NCI-H1092 (cell line): ENCODE measurements at places on chromosomes 16 and 17.

DNA sequence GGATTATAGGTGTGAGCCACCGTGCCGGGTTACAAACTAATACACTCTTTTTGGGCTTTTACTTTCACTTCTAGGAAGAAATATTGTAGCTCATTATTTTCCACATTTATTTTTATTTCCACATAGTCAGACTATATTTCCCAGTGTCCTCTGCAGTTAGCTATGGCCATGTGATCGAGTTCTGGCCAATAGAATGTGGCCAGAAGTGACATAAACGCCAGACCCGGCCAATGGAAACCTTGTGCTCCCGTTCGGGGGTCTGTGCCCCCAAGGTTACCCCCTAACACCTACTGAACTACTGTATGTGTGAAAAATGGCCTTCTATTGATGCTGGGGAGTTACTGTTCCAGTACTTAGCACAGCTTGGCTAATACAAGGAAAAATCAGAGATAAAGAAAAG is 13.2 kb upstream of the RPTOR start:
- DNase-seq, result no peak

- no peak for DNase-seq
Measured at GRCh38 chr17:75008373-75008772, 4.1 kb upstream of the MRPL58 start.

GRCh38 chr16:8795091-8795490 is 2.3 kb downstream of the TMEM186 start:
- DNase-seq, result no peak

- DNase-seq, result no peak
Measured at GRCh38 chr17:29127840-29128239, 52.4 kb downstream of the MYO18A start.

GRCh38 chr16:29784157-29784556 is 6.1 kb downstream of the ZG16 start:
- DNase-seq, result no peak

- DNase-seq, result no peak
Measured at GRCh38 chr16:82504836-82505235, 121.9 kb upstream of the CDH13 start.

- DNase-seq, result no peak
Measured at GRCh38 chr17:4632581-4632920, 8.9 kb downstream of the ALOX15 start.

DNA sequence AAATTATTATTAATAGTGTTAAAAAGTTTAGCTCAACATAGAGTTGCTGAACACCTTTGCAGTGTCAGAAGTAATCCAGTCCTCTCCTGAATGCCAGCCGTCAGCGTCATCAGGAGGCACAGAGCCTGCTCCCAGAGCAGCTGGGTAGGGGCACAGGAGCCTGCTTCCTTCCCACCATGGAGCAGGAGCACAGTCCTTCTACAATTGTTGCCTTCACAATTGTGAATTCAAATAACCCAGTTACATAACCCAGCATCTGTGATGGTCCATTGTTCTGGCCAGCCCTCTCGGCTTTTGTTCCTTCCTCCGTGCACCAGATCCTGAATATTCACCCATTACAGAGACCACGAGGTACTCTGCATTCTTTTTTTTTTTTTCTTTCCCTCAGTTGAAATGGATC is 393.9 kb upstream of the MAF start:
- no peak for DNase-seq

DNA sequence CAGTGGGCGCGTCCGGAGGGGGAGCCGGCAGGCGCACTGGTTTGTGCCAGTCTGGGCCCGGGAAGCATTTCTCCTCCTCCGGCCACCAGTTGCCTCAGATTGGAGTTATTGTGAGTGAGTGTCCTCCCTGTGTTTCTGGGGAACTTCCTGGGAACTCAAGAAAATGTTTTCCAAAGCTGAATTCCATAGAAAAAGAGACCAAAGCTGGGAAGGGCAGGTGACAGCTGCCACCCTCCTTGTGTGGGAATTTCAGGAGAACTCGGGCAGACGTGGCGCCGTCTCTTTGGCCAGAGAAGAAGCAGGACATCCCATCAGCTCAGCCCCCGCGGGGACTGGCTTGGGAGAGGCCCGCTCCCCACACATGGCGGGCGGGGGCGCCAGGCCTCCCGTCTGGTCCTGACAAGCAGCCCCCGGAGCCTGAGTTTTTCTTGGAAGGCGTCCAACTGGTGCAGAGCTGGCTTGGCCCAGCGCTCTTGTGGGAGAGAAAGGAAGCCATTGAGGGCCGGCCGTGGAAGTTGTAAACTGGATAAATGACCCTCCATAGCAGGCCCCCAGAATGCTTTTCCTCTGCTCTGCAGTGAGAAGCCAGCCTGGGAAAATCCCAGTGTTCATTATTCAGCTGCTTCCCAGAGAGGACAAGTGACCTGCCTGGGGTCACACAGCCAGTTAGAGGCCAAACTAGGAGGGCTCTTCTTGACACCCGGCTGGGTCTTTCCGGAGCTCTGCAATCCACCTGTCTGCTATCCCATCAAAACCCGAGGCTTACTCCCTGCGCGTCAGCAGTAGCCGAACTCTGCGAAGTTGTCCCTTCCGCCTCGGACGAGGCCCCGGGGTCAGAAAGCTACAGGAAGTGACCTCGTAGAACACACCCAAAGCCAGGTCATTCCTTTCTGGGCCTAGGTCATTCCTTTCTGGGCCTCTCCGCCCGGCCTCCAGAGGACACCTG is 39.2 kb upstream of the GSE1 start:
- peak; percentile 30 for DNase-seq

- DNase-seq, result no peak
Measured at GRCh38 chr17:1076299-1076981, 79.5 kb downstream of the TIMM22 start.

DNA sequence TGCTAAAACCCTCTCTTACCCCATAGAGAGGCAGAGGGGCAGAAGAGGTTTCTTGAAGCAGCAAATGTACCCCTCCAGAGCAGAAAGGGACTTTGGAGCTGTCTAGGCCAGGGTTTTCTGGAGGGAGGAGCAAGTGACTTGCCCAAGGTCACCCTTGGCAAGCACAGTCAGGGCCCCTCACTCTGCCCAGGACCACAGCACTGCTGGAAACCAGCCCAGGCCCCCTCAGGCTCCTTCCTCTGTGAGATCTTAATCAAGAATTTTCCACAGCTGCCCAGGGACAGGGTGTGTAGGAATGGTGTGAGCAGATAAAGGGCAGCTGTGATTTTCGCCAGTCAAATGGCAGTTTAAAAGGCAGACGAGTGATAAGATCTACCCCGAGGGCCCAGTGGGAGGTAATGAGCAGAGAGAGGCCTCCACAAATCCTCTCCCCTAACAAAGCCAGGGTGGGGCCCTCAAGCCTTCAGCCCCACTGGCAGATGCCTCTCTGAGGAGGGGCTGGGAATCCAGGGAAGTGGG is 3.9 kb upstream of the SLC12A3 start:
- DNase-seq, result no peak

- no peak for DNase-seq
Measured at GRCh38 chr16:54936979-54937670, 6.5 kb downstream of the IRX5 start.

DNA sequence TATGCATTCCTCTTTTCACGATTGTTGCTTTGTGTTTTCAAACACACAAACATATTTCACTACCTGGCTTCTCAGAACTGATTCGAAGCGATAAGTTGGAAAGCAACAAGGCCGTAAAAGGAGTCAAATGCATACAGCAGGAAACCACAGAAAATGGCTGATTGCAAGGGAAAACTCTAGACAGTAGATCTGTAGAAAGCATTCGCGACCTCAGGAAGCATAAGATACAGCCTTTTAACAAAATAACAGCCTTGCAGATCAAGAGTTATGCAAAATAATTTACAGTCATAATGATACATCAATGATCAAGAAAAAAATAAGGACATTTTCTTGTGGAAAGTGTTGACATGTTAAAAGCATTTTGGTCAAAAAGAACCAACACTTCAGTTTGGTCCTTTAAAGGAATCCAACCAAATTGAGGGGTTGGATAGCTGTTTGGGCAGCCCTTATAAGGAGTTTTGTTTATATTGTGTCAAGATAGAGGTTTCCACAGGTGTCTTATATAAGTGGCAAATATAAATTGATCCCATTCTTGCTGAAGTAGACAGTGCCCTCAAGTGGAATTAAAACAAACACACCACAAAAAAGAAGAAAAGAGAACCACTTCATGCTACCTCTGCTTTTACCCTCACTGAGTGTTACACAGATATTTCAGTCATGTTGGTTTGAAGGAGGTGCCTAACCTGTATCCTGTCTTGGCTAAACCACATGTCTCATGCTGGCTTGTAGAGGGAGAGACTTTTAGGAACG is 5.5 kb downstream of the CYLD start:
- no peak for DNase-seq

DNA sequence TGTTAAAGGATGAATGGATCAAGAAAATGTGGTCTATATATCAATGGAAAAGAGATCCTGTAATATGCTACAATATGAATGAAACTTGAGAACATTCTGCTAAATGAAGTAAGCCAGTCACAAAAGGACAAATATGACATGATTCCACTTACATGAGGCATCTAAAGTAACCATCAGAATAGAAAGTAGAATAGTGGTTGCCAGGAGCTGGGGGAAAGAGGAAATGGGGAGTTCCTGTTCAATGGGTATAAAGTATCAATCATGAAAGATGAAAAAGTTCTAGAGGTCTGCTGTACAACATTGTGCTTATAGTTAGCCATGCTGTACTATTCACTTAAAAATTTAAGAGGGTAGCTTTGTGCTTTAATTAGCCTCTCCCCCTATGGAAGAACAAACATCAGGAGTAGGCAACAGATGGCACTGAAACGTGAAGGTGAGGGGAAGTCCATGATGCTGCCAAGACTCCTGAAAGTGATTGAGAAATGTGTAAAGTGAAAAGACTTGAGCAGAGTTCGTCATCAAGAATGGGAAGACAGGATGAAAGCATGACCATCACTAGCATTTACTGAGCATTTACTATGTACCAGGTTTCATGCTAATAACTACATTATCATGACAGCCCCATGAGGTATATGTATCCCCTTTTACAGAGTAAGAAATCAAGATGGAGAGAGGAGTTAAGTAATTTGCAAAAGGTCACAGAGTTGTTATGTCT is 167.2 kb downstream of the CYB561 start:
- no peak for DNase-seq

DNA sequence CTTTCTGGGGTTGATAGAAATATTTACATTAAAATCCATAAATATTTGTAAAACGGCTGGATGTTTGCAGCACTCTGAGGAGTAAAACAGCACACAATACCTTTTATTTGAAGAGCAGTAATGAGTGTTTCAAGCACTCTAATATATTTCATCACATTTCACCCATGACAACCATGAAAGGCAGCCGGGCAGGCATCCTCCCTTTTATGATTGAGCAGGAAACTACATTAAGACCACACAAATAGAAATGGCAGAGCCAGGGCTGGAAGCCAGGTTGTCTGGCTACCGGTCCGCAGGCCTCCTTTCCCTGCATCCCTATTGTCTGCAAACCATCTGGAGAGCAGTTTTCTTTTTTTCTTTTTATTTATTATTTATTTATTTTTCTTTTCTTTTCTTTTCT is 23.1 kb upstream of the GPRC5C start:
- DNase-seq, result peak; percentile 88

GRCh38 chr16:4111748-4112696 is 4.2 kb downstream of the ADCY9 start:
- DNase-seq, result no peak

- no peak for DNase-seq
Measured at GRCh38 chr16:27701381-27701780, 151.4 kb downstream of the KATNIP start.

DNA sequence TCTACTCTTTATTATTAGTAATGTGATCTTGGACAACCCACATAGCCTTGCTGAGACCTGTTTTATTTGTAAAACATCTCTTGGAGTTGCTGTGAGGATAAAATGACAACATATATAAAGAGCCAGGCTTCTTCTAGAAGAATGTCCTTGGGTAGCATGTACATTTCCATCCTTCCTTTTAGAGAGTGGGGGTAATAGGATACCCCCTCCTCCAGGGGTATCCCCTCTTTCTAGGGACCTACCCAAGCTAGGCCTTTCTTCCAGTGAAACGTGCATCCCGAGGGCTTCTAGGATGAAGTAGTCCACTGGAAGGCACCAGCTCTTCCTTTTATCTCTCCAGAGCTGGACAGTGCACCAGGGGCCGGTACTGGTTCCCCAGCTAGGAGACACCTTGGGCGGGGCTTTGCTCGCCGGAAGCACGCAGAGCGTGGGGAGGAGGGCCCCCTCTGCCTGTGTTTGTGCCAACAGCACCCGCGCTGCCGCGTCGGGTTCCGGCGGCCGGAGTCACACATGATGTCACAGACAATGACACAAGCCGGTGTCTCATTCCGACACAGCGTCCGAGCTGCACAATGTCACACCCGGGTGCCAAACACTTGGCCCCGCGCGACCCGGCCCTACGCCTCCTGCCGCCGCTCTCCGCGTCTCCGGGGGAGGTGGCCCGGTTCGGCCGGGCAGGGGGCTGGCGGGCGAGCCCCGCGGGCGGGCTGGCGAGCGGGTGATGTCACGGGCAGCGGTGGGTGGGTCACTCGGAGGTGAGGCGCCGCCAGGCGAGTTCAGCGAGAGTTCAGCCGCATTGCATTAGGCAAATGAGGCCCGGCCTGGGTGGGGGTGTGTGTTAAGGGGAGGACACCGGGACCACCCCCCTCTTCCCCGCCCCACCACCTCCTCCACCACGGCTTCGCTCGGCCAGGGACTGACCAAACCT is 23.4 kb downstream of the GJD3 start:
- peak; percentile 36 for DNase-seq

DNA sequence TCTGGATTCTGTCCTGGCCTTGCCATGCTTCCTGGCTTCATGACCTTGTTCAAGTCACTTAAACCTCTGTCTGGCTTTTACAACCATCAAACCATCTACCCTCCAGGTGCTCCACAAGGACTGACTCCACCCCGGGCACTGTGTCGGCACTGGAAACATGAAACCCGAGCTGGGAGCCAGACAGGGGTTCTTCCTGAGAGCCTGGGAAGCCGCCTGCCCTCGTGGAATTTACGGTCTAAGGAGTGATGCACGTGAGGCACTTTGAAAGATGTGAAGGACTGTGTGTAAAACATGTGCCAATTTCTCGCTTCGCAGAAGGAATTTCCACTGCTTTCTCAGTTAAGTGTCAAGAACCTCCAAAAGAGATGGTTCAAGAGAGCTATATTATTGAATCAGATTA is 11.6 kb downstream of the CDK5R1 start:
- DNase-seq, result peak; percentile 22

DNA sequence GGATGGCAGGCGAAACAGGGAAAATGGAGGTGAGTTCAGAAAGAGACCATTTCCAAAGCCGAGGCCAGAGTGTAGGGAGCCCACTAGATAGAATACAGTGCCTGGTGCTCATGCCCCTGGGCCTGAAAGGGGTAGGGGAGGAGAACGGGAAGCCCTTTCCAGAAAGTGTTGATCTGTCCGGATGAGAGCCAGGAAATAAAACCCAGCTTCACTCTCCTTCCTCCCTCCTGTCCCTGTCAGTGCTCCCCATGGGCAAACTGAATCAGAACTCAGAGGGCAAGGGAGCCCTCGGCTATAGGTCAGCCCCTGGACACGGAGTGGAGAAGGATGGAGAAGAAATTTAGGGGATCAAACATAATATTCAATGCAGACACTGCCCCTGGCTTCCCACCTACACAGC is 57.7 kb upstream of the RPL38 start:
- no peak for DNase-seq

DNA sequence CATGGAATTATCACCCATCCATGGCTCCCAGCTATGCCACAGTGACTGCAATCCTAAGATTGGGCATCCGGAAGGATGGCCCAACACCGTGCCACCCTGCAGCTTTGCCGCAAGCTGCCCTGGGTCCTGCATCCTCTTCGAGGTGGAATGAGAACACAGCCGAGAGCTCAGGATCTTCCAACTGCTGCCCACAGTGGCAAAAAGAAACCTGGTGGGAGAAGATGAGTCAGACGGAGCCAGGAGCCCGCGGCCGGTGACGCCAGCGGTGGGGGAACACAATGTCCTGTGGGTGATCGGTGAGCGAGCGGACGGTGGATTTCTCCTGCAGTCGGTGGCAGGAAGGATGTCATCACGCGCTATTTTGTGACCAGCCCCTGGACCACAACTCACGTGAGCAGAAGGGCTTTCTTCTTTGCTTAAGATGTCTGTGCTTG is 20.1 kb downstream of the CD7 start:
- no peak for DNase-seq
